Osteocyte (in vitro differentiated cells): ENCODE measurements at places on chromosomes 11 and 22. TPM values are rescaled to one million over a fixed set of nuclear protein-coding genes. Genes with fewer than 3 reads are reported as not detected.
A peak's percentile ranks its signal among the peaks of the same experiment; 100 is the strongest.

GRCh38 chr11:76689313-76690260, 19.0 kb upstream of the LRRC32 start:
- no peak for DNase-seq
- H3K4me1 ChIP-seq = peaks cover 9% of the 10 kb centered on the region
- H3K27me3 ChIP-seq = no peaks in the 10 kb centered on the region
- no peak overlapping the region for H3K27ac ChIP-seq
- no peak overlapping the region for H3K4me3 ChIP-seq

DNA sequence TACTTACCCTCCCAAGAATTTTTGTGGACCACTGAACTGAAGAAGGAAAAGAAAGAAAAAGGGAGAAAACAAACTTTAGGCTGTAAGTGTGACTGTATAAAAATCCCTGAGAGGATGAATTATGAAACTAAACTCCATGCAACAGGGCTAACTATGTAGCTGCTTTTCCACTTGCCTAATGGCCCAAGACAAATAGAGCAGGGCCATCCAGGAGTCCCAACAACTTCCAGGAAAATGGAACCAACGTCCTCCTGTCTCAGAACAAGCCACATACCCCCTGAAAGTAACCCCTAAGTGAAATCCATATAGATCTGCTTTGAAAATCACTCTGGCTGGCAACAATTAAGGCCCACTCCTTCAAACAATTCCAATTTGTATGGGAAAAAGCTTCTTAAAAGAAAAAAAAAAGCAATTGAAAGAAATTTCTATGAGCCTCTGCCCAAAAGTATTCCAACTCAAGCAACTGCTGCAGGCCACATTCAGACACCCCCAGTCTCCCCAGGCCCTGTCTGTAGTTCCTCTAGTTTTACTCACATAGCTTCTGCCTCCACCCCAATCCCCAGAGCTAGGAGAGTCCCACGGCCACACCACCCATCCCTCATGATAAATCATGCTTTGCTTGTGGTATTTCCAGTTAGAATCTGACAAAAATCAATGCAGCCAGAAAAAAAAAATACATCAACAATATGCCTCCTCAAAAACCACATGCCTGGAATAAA, 12.7 kb downstream of the RBFOX2 start:
- peaks cover 62% of the 10 kb centered on the region for H3K4me1 ChIP-seq
- no peak overlapping the region for H3K4me3 ChIP-seq
- H3K27me3 ChIP-seq = no peaks in the 10 kb centered on the region
- H3K27ac ChIP-seq = peak overlapping the region; percentile 23
- no peaks in the 10 kb centered on the region for H3K36me3 ChIP-seq
- DNase-seq = no peak

DNA sequence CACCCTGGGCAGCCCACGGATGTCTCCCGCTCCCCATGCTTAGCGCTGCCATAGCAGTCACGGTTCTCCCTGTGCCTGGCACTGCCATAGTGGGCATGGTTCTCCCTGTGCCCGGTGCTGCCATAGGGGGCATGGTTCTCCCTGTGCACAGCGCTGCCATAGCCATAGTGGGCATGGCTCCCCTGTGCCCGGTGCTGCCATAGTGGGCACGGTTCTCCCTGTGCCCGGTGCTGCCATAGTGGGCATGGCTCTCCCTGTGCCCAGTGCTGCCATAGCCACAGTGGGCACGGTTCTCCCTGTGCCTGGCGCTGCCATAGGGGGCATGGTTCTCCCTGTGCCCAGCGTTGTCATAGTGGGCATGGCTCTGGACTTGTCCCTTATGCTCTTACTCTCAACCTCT, 19.9 kb upstream of the ARAP1 start:
- no peak for DNase-seq
- H3K4me1 ChIP-seq = peaks cover 39% of the 10 kb centered on the region
- no peaks in the 10 kb centered on the region for H3K27me3 ChIP-seq
- H3K4me3 ChIP-seq = no peak overlapping the region

DNA sequence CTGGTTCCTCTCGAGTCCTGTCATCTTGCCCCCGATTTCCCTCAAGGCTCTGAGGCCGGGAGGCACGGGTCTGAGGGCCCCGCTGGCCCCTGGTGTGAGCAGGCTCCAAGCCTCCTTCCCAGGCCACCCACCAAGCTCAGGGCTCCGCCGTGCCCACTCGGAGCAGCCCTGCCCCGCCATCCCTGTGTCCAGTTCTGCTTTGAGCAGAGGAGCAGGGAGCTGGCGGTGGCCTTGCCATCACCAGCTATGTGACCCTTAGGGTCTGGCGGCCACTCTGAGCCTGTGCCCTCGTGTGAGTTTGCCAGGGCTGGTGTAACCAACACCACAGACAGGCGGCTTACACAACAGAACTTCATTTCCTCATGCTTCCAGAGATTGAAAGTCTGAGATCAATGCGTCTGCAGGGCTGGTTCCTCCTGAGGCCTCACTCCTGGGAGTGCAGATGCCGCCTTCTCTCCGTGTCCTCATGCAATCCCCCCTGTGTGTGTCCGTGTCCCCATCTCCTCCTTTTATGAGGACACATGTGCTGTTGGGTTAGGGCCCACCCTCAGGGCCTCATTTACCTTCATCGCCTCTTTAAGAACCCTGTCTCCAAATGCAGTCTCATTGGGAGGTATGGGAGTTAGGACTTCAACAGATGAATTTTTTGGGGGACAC, 36.5 kb upstream of the CELSR1 start:
- H3K4me1 ChIP-seq = peaks cover 26% of the 10 kb centered on the region
- no peak overlapping the region for H3K27ac ChIP-seq
- H3K4me3 ChIP-seq = no peak overlapping the region
- H3K27me3 ChIP-seq = no peaks in the 10 kb centered on the region
- no peaks in the 10 kb centered on the region for H3K36me3 ChIP-seq

DNA sequence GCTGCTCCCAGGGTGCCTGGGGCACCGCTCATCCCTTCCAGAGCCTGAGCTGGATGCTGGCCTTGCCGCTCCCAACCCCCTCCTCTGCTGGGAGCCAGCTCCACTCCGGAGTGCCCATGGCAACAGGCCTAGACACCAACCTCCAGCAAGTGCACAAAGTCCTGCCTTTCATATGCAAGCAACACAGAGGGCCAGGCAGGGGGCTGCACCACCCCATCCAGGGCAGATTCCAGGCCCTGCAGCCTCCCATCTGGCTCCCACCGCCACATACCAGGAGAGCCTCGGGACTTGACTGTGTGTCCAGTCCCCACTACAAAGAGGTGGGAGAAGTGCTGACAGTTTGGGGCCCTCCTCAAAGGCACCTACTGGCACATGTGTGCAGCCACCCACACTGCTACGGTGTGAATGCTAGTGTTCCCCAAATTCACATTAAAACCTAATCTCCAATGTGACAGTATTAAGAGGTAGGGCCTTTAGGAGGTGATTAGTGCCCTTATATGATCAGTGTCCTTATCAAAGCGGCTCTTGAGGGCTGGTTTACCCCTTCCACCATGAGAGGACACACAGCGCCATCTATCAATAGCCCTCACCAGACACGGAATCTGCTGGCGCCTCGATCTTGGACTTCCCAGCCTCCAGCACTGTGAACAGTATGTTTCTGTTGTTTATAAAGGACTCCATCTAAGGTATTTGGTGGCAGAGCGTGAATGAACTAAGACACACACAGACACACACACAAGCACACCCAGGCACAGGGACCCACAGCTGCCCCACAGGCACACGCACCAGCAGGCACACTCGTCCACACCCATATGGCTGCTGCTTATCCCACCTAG, 16.2 kb downstream of the ARVCF start:
- no peak overlapping the region for H3K27ac ChIP-seq
- no peak for DNase-seq
- peaks cover 30% of the 10 kb centered on the region for H3K4me1 ChIP-seq
- H3K36me3 ChIP-seq = no peaks in the 10 kb centered on the region
- H3K4me3 ChIP-seq = no peak overlapping the region

DNA sequence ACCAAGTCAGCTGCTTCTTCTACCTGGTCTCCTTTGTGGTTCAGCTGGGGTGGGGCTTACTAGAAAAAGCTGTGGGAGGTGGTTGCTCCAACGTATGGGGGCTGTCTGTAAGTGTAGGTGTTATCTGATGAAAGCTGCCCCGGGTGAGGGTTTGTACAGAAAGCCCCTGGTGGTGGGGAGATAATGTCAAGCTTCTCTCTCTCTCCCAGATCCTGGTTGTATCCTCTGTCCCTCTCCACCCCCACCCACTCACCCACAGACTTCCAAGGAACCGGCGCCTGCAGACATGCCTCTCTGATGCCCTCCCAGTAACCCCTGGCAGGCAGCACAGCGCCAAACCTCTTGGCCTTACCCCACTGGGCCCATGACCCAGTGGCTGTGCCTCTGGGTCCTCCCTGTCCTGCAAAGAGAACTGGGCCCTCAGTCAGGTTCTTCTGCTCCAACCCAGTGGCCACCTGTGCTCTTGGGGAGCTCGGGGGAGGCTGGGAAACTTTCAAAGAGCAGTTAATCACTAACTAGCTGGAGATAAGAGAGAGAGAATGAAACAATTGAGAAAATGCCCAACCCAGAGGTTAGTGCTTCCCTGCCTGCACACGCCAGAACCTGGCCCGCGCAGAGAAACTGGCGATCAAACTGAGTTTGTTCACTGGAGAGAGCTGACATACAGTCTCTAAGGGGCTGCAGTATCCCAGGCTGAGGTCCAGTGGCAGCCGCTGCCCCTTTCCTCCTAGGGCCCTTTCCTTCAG, 20.4 kb upstream of the EHF start:
- peaks cover 7% of the 10 kb centered on the region for H3K4me1 ChIP-seq
- H3K27ac ChIP-seq = no peak overlapping the region
- no peaks in the 10 kb centered on the region for H3K36me3 ChIP-seq
- no peak overlapping the region for H3K4me3 ChIP-seq
- H3K27me3 ChIP-seq = peaks cover 6% of the 10 kb centered on the region
- DNase-seq = peak; percentile 70

DNA sequence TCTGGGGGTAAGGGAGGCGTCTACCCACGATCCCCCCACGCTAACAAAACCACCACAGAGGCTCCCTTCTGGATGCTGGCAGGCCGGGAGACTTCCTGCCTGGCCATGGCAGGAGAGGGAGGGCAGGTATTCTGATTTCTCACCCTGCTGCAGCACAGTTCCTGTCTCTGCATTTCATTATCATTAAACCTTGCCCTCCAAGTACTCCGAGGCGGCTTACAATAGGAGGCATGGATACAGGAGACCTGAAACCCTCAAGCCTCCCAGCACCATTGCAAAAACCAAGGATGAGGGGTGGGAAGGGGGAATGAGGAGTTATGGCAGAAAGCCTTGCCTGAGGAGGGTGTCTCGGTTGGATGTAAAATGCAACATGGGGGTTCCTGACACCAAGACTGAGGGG, 44.1 kb upstream of the MN1 start:
- no peak overlapping the region for H3K4me3 ChIP-seq
- H3K27me3 ChIP-seq = no peaks in the 10 kb centered on the region
- H3K36me3 ChIP-seq = peaks cover 14% of the 10 kb centered on the region

- no peak overlapping the region for H3K27ac ChIP-seq
- H3K4me3 ChIP-seq = no peak overlapping the region
- peaks cover 6% of the 10 kb centered on the region for H3K36me3 ChIP-seq
- H3K4me1 ChIP-seq = peaks cover 2% of the 10 kb centered on the region
- DNase-seq = no peak
These were observed 89.7 kb downstream of the LARGE2 start for GRCh38 chr11:46012185-46012584.

DNA sequence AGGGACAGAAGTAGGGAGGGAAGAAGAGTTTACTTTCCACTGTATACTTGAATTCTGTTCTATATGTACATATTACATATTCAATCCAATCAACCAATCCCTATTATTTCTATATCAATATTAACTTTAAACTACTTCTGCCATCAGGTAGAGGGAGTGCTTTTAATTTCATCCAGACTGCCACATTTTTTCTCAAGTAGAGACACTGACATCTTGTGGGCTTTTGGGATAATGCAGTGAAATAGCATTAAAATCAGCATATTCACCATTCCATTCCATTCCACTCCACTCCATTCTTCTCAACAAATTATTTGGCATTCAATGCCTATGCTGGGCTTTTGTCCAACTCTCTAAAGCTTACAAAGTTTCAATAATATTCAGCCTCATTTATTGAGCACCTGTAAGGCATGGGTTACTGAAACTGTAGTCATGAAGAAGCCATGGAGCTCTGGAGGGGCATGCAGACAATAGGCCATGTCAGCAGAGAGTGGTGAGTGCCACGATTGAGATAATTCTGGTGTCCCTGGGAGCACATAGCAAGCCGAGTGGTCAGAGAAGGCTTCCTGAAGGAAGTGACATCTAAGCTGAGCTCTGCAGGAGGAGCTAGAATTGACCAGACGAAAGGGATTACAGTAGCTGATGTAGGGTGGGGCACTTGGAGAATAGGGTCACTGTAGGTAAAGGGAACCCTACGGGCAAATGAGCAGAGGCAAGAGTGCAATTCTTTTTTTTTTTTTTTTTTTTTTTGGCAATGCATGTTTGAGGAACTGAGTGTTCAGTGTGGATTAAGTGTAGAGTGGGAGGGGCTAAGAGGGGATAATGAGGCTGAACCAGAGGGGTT, 12.8 kb upstream of the CLPB start:
- no peak overlapping the region for H3K4me3 ChIP-seq
- H3K4me1 ChIP-seq = no peaks in the 10 kb centered on the region
- DNase-seq = no peak
- H3K36me3 ChIP-seq = peaks cover 3% of the 10 kb centered on the region
- H3K27me3 ChIP-seq = peaks cover 37% of the 10 kb centered on the region
- H3K27ac ChIP-seq = no peak overlapping the region

- no peak overlapping the region for H3K27ac ChIP-seq
- H3K4me1 ChIP-seq = peaks cover 5% of the 10 kb centered on the region
- no peak overlapping the region for H3K4me3 ChIP-seq
- no peaks in the 10 kb centered on the region for H3K36me3 ChIP-seq
These were observed 75.6 kb upstream of the GRAMD1B start for GRCh38 chr11:123354371-123354975.

DNA sequence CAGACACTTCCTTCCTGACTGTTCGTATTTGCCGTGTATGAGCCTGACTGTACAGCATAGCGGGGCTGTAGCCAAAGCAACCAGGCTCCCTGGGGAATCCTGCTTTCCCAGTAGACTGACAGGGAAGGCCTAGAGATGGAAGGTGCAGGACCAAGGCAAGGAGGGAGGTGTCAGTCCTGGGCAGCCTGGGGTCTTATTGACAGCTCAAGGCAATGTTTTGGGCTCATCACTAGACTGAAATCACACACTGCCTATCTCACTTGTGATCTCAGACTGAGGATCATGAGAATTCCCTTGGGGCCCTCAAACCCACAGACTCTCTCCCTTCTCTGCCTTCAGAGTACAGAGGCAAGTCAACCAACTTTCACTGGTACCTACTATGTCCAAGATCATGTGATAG, 346.8 kb upstream of the NARS2 start:
- H3K36me3 ChIP-seq = peaks cover 2% of the 10 kb centered on the region
- H3K4me1 ChIP-seq = peaks cover 21% of the 10 kb centered on the region
- no peak overlapping the region for H3K27ac ChIP-seq

The OR5A1 gene
- not detected in 2 replicates for total RNA-seq

The ELF5 gene
- not detected in 2 replicates for total RNA-seq

The ALDH3B2 gene
- not detected in 2 replicates for total RNA-seq

The C22orf31 gene
- not detected in 2 replicates for total RNA-seq

The PIH1D2 gene
- total RNA-seq = 2.0 and 2.3 TPM in 2 replicates

The APOBEC3B gene
- total RNA-seq = 4.2 and 4.9 TPM in 2 replicates
